ENCODE measurements at places on chromosomes 12 and 14.

DNA sequence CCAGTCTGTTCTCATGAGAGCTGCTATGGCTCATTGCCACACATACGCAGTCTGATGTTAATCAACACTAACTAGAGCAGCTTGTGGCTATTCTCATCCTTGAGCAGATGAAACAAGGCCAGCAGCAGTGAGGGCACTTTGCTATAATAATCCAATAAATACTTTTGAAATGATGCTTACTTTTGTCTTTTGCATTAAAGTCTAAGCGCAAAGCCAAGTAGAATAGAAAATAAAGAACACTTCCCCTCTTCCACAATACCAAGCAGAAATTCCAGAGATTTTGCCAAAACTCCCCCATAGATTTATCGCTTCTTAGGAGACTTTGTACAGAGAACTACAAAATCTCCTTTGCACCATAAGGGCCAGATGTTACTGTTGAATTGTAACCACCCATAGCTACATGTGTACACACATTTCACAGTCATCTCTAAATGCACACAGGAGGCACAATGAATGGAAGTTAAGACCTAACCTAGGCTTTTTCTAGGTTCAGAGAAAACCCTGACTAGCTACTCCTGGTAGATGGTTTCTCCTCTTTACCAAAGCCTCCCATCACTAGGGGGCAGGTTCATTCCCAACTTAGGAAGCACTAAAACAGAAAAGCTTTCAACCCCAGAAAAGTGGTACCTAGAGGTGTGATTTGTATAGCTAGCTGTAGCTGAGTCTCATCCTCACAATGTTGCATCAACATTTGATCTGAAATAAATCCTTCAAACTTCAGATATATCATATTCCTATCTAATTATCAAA lies 119.3 kb downstream of the HMGA2 start:
- no peak for DNase-seq

- DNase-seq = no peak
These were observed 910 bp upstream of the TM7SF3 start for GRCh38 chr12:27014859-27015729.

- DNase-seq = peak; percentile 24
These were observed 6.9 kb downstream of the TBC1D15 start for GRCh38 chr12:71846322-71846940.

DNA sequence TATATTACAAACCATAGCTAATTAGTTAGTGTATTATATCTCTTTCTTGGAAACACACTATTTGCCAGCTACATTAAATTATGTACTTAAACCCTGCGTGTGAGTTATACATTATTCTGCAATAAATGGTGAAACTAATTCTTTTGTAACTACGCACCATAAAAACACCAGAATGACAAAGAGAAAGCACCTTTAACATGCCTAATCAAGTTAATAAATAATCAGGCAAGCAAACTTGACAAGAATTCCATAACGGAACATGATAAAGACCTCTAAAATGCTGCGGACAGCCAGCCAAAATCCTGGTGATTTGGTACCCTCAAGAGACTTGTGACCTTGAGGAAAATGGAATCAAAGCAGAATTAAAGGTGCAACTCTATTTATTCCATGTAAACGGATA lies 375.3 kb upstream of the KITLG start:
- DNase-seq = no peak

DNA sequence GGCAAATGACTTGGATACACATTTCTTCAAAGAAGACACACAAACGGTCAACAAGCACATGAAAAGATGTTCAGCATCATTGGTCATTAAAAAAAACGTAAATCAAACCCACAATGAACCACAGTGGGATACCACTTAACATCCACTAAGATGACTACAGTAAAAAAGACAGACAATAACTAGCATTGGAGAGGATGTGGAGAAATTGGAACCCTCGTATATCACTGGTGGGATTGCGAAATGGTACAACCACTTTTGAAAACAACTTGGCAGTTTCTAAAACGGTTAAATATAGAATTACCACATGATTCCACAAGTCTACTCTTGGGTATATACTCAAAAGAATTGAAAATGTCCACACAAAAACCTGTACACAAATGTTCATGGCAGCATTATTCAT lies 25.2 kb upstream of the PPFIBP1 start:
- no peak for DNase-seq

- DNase-seq = no peak
These were observed 99.4 kb downstream of the NINJ2 start for GRCh38 chr12:563787-564298.

DNA sequence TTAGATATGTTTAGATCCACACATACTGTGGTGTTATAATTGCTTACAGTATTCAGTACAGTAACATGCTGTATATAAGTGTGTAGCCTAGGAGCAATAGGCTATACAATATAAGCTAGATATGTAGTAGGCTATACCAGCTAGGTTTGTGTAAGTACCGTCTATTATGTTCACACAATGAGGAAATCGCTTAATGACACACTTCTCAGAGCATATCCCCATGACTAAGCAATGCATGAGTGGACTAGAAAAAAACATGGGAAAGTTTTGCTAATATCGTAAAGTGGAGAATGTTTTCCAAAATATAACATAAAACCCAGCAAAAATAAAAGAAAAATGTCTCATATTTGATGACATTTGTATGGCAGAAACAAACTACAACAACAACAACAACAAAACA lies 27.3 kb downstream of the AKAP3 start:
- DNase-seq = no peak

DNA sequence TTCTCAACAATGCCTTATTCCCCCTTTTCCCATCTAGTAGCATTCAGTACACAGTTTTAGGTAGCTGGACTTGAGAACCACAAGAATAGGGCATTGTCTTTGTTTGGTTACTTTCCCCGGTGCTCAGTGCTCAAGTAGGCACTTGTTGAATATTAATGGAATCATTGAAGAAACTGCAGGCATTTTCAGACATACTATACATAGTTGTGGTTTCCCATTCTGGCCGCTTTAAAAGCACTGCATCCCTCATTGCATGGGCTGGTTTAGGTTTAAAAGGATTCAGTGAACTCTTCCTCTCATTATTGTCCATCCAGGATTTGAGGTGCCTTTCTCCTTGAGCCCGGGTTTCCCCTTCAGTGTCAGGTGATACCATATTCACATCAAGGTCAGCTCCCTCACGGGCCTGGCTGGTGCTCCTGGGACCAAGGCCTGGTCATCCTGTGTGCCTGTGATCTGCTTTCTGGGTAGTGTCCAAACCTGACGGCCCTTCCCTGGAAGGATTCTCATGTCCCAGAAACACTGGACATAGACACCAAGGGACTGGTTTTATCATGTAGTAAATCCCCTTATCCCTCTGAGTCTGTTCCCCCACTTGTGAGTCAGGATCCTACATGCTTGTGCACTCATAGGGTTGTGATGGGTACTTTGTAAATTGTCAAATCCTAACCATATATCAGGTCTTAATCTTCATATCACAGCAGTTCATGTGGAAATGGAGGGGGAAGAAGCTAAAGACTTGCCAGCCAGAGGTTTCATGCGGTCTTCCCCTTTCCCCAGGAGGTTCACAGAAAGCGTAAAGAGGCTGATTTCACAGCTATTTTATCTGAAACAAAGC lies 7.4 kb downstream of the TCP11L2 start:
- peak; percentile 36 for DNase-seq

- peak; percentile 58 for DNase-seq
These were observed 95.2 kb upstream of the PWP1 start for GRCh38 chr12:107590413-107590812.
